A172 (cell line): ENCODE measurements at places on chromosomes 5 and 9. TPM values are rescaled to one million over a fixed set of nuclear protein-coding genes. Genes with fewer than 3 reads are reported as not detected.

KLHL9 gene
- total RNA-seq: 37.1 and 41.6 TPM in 2 replicates

ZNF883 gene
- total RNA-seq: not detected in 2 replicates

CDKN2A gene
- total RNA-seq: not detected in 2 replicates

ZDHHC11B gene
- 0.26 and 2.3 TPM in 2 replicates for total RNA-seq

HSPB3 gene
- 1.7 and 2.4 TPM in 2 replicates for total RNA-seq

SPATA31A3 gene
- not detected in 2 replicates for total RNA-seq

CATSPER3 gene
- not detected in 2 replicates for total RNA-seq

OTP gene
- total RNA-seq: not detected in 2 replicates

CYSRT1 gene
- total RNA-seq: 5.1 and 5.4 TPM in 2 replicates

DNAH5 gene
- total RNA-seq: 2.1 and 2.2 TPM in 2 replicates

VAV2 gene
- 14.2 and 14.4 TPM in 2 replicates for total RNA-seq

FAM151B gene
- total RNA-seq: 0.98 and 1.9 TPM in 2 replicates

HMMR gene
- 87.2 and 94.1 TPM in 2 replicates for total RNA-seq

ADAMTS19 gene
- not detected in 2 replicates for total RNA-seq

ECM2 gene
- total RNA-seq: 0.26 TPM in 1 of 2 replicates, not detected in the other

MARCOL gene
- total RNA-seq: not detected in 2 replicates

NME5 gene
- 1.8 and 2.6 TPM in 2 replicates for total RNA-seq

FCN2 gene
- not detected in 2 replicates for total RNA-seq

ZBTB43 gene
- 13.3 and 15.0 TPM in 2 replicates for total RNA-seq

ORM2 gene
- total RNA-seq: not detected in 2 replicates

ENHO gene
- total RNA-seq: 0.43 and 1.1 TPM in 2 replicates

SUSD1 gene
- total RNA-seq: 15.4 and 18.2 TPM in 2 replicates

IFNB1 gene
- total RNA-seq: not detected in 2 replicates
